ENCODE measurements at places on chromosomes 7 and 10.

GRCh38 chr7:52705768-52706167, 329.7 kb upstream of the POM121L12 start:
- no peak for DNase-seq

GRCh38 chr10:120760253-120760652, 90.9 kb upstream of the WDR11 start:
- DNase-seq: no peak

DNA sequence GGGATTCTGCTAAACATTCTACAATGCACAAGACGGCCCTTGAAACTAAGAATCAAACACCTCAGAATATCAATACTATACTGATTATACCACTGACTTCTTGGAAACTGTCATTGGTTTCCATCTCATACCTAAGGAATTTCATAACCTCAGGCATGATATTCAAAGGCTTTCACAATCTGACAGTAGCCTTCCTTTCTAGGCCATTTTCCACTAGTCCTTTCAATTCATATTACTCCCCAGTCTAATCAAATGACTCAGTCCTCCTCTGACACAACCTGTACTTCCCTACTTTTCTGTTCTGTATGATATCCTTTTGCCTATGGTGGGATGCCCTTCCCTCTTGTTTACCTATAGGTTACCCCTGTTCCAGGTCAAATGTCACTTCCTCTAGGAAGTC, 48.3 kb downstream of the CSTF2T start:
- no peak for DNase-seq

DNA sequence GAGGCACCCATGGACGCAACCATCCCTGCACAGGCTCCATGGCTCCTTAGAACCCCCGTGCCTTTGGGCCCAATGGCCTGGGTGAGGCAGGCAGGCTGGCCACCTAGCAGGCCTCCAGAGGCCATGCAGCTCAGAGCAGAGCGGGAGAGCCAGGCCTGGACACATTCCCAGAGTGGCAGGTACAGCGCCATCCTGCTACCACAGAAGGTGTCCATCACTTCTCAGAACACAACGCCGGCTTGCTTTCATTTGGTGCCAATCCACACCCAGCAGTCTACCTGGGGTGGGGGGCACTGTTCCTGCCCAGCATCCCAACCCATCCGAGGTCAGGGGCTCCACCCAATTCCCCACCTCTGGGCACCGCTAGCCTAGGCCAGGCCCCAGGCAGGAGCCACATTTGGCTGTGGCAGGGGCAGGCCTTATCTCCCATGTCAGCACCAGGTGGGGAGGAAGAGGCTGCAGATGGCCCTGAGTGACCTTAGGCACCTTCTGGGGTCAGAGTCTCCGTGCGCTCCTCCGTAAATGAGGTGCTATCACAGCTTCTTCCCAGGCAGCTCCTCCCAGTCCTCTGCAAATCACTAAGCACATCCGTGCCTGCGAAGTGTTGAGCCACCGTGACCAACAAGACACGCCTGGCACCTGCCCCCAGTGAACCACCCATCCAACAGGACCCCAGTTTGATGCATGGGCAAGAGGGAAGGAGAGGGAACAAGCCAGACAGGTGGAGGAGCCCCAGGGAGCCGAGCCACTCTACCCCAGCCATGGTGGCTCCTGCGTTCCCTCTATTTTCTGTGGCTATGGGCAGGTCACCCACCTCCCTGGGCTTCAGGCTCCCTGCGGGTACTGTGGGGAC, 14.2 kb downstream of the KCNH2 start:
- DNase-seq: no peak

GRCh38 chr7:32928785-32929298, 28.4 kb upstream of the FKBP9 start:
- DNase-seq: no peak

DNA sequence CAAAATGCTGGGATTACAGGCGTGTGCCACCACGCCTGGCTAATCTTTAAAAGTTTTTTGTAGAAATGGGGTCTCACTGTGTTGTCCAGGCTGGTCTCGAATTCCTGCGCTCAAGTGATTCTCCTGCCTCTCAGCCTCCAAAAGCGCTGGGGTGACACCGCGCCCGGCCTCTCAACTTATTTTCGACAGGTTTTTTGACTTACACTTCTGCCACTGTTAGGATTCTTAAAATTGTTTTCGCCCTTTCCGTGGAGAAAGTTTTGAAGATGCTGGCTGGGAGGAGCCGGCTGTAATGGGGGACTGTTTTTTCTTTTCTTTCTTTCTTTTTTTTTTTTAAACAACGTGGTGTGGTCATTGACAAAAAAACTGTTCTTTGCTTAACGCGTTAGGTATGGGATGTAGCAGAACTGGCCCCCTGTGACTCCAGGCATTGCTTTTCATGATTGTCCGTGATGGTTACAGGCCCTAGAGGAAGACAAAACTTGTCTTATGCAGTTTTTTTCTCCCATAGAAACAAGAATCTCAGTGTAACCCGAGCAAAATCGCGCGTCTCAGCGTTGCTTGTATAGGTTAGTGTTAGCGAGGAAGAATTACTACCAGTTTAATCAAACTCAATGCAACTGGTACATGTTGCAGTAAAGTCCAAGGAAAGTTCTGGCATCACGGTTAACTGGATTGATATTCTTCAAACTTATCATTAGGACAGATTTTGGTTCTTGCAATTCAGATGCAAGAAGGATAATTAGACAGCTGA, 72.2 kb downstream of the DAGLB start:
- DNase-seq: peak; percentile 43

- DNase-seq: no peak
Measured at GRCh38 chr7:78873117-78873516, 580.4 kb downstream of the MAGI2 start.

DNA sequence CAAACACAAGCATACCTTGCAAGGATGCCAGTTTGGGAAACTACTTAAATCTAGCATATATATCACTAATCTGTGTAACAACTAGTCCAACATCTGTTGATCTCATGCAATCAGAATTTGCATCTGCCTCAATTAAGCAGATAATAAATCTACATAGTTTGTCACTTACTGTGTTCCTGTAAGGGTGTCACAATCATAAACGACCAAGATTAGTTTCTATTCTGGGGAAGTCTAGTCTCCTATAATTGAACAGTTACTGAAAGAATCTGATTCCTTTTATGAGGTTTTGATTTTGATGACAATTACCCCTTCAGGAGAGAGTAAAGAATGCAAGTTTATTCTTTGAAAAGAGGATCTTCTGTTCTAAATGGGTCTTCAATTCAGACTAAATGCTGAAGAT, 85.5 kb upstream of the LRRN3 start:
- no peak for DNase-seq

DNA sequence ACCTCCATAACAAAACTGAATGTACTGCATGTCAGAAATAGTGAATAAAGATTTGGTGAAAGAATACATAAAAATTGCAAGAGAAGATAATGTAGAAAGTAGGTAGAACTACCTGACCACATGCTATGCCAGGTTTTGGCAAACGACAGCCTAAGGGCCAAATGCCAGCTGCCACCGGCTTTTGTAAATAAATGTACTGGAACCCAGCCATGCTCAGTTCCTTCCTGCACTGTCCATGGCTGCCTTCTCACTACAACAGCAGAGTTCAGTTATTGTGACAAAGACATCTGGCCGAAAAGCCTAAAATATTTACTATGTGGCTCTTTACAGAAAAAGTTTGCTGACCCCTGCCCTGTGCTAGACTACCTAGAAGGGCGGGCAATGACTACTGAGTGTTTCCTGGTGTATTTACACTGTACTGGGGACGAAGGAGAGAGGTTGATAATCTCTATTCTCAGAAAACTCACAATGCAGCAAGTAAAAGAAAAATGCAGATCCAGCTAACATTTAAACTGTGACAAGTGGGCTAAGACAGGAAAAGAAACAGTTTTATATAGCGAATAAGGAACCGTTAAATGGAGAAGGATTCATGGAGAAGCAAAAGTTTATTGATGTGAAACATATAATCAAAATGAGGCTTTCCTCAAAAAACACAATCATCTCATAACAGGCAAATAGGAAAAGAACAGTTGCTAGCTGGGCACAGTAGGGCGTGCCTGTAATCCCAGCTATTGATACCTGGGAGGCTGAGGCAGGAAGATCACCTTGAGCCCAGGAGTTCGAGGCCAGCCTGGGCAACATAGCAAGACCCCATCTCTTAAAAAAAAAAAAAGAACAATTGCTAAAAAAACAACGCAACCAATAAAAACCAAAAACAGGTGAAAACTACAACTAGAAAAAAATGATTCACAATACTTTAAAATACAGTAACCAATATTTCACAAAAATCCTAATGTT, 13.7 kb downstream of the KIN start:
- DNase-seq: no peak

GRCh38 chr7:135536150-135536549, 21.6 kb upstream of the NUP205 start:
- no peak for DNase-seq

DNA sequence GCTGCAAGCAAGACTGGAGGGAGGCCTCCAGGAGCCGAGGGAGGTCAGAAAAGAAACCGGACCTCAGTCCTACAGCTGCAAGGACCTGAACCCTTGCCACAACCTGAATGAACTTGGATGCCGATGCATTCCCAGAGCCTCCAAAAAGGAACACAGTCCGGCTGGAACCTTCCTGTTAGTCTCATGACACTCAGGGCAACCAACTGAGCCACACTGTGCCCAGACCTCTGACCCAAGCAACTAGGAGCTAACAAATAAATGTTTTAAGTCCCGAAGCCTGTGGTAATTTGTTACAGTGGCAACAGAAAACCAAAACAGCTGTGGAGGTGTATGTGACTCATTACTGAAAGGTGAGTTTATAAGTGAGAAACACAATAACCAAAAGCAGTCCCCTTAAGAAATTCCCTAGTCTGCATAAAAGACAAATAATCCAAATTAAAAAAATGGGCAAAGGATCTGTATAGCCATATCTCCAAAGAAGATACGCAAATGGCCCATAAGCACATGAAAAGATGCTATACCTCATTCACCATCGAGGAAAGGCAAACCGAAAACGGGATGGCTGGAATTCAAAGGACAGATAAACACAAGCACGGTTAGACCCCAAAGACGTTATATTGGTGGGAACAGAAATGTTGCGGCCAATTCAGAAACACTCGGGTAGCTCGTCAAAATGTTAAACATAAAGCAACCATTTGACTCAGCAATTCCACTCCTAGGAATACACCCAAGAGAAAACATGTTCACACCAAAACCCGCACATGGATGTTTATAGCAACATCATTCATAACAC, 24.8 kb downstream of the GNA12 start:
- no peak for DNase-seq

DNA sequence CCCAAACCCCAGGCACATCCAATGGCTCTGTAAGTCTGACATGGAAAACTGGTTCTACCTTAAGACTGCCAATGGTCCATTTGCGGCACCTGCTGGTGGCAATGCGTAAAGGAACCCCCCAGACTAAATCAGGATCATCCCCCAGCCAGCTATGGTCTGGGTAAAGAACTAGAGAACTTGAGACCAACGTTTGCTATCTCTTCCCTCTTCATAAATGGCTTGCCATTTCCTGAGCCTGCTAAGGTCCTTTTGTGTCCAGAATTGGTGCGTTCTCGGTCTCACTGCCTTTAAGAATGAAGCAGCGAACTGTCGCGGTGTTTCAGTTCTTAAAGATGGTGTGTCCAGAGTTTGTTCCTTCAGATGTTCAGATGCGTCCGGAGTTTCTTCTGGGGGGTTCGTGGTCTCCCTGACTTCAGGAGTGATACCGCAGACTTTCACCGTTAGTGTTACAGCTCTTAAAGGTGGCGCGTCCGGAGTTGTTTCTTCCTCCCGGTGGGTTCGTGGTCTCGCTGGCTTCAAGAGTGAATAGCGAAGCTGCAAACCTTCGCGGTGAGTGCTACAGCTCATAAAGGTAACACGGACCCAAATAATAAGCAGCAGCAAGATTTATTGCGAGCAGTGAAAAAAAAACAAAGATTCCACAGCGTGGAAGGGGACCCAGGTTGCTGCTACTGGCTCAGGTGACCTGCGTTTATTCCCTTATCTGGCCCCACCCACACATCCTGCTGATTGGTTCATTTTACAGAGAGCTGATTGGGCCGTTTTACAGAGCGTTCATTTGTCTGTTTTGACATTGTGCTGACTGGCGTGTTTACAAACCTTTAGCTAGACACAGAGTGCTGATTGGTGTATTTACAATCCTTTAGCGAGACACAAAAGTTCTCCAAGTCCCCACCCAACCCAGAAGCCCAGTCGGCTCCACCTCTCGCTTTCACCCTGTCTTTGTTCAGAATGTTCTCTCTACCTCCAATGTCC, 95.4 kb downstream of the ELMO1 start:
- DNase-seq: peak; percentile 67
